ENCODE measurements at places on chromosomes 12 and 14.

GRCh38 chr12:93146263-93146939, 217.3 kb upstream of the EEA1 start:
- DNase-seq: no peak

GRCh38 chr14:56274556-56274955, 156.3 kb downstream of the PELI2 start:
- DNase-seq: no peak

- DNase-seq: no peak
These were observed 106.0 kb upstream of the CCDC196 start for GRCh38 chr14:66380143-66380542.

- DNase-seq: no peak
These were observed 31.0 kb upstream of the LGALS3 start for GRCh38 chr14:55097881-55098560.

DNA sequence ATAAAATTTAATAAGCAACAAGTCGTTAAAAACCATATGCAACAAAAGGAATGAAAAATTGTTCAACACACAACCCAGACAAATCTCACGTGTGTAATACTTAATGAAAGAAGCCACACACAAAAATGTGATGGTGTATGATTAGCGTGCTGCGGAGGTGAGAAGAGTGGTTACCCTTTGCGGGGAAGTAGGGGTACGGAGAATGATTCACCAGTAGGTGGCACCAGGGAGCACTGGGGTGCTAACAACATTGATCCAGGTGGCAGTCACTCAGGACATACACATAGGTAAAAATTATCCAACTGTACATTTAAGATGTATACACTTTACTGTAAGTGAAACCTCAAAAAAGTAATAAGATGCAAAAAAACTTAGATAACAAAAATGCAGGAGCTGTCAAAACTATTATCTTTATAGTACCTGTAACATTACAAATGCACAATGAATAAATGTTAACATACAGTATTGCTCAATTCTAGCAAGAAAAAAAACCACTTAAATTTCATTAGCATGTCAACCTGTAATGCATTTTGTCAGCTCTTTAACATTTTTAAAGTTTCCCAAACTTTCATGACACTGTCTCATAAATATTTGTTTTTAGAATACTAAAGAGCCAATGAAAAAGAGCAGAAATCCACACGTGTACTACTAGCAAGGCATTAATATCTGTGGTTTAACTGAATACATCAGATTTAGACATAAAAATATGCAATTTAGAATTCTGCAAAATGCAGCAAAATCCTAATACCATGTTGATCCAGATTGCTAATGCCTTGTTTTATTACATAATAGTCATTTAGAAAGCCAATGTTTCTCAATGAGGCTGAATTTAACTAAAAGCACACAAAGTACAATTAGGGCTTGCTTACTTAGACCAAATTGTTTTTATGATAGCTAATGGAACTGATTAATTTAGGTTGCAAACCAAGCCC, 46.7 kb downstream of the TMCC3 start:
- peak; percentile 56 for DNase-seq

DNA sequence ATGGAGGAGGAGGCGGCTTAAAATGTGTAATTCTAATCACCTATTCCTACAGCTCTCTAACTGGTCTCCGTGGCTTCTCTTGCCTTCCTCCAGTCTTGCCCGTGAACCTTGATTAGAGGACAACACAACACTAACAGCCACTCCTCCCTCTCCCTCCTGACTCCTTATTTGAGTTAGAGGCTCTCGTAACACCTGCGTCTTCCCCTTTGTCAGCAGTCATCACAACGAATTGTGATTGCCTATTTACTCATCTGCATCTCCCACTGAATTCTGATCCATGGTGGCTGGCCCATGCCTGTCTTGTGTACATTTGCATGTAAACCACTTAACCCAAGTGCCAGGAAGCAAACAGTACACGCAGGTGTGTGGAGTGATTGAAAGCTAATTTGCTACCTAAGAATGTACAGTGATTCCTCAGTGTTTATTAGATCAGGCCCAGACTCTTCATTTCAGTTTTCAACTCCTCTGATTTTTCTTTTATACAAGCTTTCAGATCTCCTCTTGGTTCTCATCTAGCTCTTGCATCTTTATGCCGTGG, 154.5 kb downstream of the MON2 start:
- no peak for DNase-seq

- no peak for DNase-seq
These were observed 40.5 kb upstream of the PTGR2 start for GRCh38 chr14:73811164-73811503.

- DNase-seq: no peak
These were observed 78.0 kb downstream of the PRKCH start for GRCh38 chr14:61399365-61399764.

DNA sequence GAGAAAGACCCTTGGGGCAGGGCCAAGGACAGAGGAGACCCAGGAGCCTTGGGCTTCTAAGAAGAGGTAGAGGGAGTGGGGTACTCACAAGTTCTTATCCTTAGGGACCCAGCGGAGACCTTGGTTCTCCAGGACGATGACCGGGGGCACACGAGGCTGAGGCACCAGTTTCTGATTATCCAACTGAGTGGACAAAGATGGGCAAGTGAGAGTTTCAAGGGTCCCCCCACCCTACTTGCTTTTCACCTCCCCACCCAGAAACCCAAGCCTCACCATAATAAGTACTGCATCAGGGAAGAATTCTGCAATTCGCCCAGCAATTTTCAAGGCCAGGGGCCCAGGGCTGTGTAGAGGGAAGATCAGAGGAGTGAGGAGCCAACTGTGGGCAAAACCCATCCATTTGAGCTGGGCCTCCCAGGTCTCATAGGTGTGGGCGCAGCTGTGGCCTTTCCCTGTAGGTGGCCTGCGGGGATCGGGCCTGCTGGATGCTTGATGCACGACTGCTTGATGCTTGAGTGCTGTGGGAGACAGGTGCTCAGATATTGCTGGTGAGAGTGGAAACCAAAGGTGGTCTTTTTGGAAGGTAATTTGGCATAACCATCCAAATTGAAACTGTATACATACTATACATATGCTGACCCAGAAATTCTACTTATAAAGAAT, 2.0 kb downstream of the EMC9 start:
- no peak for DNase-seq

DNA sequence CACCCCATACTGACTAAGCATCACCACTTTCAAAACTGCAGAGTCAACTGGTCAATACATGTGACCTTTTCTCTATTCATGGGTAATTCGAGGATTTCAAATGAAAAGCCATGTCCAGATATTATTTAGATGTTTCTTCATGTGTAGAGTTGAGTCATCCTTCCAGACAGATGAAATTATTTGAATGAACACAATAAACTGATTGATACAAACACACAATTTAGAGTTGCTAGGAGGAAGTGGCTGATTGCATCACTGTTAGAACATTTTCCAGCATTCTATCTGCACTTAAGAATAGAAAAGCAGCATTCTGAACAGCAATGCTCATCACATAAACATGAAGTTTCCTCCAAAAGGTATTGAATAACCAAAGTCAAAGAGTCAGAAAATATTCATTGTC, 273.5 kb upstream of the SOX5 start:
- no peak for DNase-seq

GRCh38 chr12:40314927-40315326, 90.1 kb downstream of the LRRK2 start:
- no peak for DNase-seq

DNA sequence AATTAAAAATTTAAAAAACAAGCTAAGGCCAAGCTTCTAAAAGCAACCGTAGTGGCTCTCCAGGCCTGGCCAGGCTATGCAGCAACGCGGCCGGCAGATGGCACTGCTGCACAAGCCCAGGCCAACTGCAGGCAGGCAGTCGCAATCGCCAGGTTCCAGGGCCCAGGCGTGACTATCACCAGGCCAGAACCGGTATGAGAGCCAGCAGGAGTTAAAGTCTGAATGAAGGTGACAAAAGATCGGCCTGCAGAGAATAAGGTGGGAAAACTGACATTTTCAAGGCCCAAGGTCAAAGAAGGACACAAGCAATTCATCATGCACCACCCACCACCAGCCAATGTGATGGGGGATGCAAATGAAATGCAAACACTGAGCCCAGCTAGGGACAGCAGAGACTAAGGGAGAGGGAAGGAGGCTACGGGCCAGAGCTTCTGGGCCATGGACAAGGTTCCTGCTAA, 43.6 kb upstream of the ANO2 start:
- DNase-seq: peak; percentile 65

DNA sequence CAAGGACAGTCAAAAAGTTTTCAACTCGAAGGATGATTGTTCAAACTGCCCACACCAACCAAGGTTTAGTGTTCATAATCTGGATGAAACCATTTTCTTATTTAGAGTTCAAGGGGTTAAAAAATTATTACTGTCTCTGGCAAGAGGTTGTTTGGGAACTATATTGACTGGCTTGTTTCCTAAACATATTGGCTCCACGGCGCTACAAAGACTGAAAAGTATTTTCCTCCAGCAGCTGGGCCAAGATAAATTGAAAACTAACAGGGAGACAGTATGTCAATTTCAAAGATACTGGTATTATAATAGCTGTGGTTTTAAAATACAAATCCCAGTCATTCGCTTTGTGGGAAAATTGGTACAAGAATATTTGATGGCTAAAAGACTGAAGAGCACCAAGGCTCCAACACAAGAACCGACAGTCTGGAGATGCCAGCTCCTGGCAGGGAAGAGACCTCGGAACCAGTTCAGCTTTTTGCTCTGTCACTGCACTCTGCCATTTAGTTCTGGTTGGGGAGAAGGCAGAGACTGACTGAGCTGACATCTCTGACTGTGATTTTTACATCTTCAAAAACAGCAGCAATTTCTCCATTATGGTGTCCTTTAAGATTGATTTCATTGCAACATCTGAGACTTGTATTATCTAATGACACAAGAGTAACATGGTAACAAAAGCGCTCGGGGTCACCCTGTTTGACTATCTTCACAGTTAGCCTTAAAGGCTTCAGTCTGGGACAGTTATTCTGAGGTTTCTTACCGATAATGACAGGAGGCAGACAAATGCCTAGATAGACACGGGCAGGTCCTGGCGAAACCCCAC, 62.0 kb downstream of the ST8SIA1 start:
- DNase-seq: no peak

DNA sequence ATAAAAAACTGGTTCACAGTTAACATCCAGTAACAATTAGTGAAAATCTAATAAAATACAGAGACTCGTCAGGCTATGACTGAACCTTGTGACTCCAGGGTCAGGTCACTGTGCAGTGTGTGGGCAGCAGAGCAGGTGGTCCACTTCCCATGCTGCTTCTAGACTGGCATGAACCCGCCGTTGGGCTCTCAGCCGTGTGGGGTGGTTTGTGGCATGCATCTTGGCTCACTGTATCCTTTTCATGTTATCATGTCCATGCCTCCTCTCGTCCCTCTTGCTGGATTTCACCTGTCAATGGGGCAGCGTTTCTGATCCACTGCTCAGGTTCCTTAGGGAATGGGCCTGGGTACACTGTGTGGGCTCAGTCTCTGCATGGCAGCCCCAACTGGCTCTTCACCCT, 57.3 kb downstream of the EP400 start:
- DNase-seq: no peak

GRCh38 chr12:106389151-106389550, 31.6 kb downstream of the POLR3B start:
- DNase-seq: no peak

GRCh38 chr12:127546721-127547505, 720.1 kb upstream of the TMEM132C start:
- no peak for DNase-seq

GRCh38 chr14:36515896-36516718, 3.9 kb downstream of the NKX2-1 start:
- DNase-seq: no peak

GRCh38 chr12:64522807-64523206, 70.9 kb downstream of the TBK1 start:
- no peak for DNase-seq

GRCh38 chr12:130557201-130557600, 158.9 kb downstream of the RIMBP2 start:
- DNase-seq: no peak

- DNase-seq: no peak
These were observed 1011.8 kb downstream of the TMEM121 start for GRCh38 chr14:106538201-106538600.

GRCh38 chr14:98162856-98163805, 1108.9 kb downstream of the BCL11B start:
- no peak for DNase-seq

- DNase-seq: no peak
These were observed 8.1 kb downstream of the CORO1C start for GRCh38 chr12:108722992-108723766.

- DNase-seq: peak; percentile 81
These were observed 16.7 kb downstream of the KMT2D start for GRCh38 chr12:49043856-49044258.

- no peak for DNase-seq
These were observed 29.2 kb downstream of the ALG10 start for GRCh38 chr12:34051486-34051885.

DNA sequence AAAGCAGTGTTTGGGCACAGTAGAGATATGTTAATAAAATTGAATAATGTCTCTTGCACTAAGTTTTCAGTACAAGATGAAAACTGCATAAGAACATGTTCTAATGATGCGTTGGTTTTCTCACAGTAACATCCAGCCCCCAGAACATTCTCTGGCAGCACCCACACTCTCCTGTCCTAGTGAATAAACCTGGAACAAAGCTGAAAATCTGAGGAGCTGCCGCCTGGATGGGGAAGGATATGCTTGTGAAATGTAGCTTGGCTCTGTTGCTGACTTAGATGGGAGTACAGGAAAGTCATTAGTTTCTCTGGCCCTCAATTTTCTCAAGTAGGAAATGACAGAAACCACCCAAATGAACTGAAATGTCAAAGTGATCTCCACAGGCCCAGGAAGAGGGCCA, 323.8 kb downstream of the APAF1 start:
- DNase-seq: no peak

GRCh38 chr12:47776471-47777143, 3.6 kb downstream of the SLC48A1 start:
- DNase-seq: no peak

GRCh38 chr12:5096241-5096924, 52.7 kb downstream of the KCNA5 start:
- DNase-seq: no peak

GRCh38 chr14:82113710-82114109, 580.1 kb upstream of the SEL1L start:
- DNase-seq: no peak

- DNase-seq: no peak
These were observed 75.7 kb downstream of the NT5DC3 start for GRCh38 chr12:103765322-103765721.

DNA sequence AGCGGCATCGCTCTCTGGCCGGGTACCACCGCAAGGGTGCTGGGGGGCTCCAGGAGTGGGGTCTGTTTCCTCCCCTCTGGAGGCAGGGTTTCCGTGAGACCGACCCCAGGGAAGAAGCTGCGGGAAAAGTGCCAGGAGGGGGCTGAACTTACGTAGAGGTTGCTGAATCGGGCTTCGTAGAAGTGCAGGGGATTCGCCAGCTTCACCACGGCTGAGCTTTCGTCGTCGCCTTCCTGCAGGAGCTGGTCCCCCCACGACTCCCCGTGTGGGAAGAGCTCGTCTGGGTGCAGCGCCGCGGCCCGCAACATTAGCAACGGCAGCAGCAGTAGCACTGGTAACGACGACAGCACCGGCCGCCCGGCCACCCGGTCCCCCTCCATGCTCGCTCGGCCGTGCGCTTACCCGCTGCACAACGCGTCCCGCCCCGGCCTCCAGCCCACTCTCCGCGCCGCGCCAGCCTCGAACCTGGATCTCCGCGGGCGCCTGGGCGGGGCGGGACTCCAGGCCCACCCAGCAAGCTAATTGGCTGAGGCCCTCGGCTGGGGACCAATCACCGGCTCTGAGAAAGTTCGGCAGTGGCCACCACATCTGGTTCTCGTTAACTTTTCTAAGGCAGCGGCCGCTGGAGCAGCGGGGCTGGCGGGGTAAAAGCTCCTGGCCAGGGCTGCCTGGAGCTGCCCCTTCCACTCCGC, at the start of gene NID2:
TSS of gene NID2 (minus strand) at position 445 of the 692 bp plus-strand sequence. CDS start at position 380, 65 bp downstream.
- peak; percentile 32 for DNase-seq

Data from K562 (cell line).